Stromal cell of bone marrow (primary cell): ENCODE measurements at places on chromosomes 7 and 10.

DNA sequence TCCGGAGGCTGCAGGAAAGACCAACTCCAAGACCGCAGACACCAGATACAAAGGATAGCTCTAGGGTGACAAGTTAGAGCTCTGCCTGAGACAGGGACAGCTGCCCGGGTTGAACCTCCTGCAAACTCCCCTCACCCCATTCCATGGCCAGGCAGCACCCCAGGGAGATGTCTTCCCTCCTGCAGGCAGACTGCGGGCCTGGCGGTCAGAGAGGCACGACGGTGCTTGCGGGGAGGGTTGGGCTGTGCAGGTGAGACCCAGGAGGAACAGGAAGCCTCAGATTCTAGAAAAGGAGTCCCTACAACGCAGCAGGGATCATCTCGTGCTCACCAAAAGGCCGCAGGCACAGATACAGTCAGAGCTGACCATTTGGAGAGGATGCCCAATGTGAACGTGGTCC is 34.6 kb downstream of the CARD11 start:
- no peak for DNase-seq

DNA sequence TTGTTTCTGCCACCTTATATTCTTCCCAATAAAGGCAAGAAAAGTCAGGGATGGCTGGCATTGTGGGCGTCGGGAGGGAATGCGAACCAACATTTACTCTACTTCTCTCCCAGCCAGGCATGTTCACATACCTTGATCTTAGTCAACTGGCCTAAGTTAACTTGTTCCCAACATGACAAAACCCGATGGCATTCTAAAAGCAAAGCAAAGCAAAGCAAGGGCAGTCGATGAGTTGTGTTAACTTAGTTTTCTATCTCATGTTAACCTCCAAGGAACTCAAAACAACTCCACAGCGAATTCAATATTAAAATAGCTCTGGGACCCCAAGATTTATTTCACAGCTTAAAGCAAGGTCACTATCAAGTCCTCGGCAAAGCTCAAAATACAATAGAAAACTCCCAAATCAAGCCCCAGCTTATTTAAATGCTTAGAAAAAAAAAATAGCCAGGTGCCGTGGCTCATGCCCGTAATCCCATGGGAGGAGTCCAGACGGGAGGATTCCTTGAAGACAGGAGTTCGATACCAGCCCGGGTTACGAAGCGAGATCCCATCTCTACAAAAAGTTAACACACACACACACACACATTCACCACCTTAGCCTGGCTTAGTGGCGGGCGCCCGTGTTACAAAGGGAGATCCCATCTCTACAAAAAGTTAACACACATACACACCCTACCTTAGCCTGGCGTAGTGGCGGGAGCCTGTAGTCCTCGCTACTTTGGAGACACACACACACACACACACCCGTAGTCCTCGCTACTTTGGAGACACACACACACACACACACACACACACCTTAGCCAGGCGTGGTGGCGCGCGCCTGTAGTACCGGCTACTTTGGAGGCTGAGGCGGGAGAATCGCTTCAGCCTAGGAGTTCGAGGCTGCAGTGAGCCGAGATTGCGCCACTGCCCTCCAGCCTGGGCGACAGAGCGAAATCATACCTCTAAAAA is 901 bp upstream of the CCNY start:
- no peak for DNase-seq

DNA sequence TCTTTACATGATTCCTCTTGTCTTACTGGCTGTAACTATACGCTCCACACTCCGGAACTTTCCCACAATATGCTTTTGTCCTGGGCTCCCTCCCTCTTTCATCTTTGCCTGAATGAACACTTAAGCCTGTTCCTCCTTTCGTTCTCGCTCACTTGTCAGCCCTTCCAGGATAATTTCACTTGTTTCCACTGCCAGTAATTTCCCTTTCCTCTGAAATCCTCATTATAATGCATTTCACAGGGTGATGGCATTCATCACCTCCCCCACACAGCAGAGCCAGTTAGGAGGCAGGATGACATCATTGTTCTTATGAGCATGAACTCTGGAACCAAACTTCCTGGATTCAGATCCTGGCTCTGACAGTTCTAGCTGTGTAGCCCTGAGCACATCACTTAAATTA is 372.6 kb downstream of the GPR158 start:
- DNase-seq, result no peak

GRCh38 chr7:43630482-43630881 is 47.6 kb downstream of the STK17A start:
- DNase-seq, result no peak

- DNase-seq, result peak; percentile 23
Measured at GRCh38 chr10:21497177-21497807, 28.2 kb downstream of the SKIDA1 start.
